Fibroblast of the conjunctiva (primary cell): ENCODE measurements at places on chromosomes 5 and 9.

DNA sequence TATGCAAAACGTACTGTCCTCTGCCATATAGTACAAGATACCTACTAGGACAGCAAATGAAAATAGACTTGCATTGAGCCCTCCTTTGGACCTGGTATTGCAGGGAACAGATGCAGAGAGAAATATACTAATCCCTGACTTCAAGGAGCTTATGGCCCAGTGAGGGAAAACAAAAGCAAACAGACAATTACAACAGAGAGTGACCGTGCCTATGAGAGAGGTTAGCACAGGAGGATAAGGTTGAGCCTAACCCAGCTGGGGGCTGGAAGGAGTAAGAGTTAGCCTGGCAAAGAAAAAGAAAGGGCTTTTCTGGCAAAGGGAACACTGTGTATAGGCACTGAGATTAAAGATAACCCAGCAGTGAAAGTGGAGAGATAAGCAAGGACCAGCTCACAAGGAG, 5.5 kb downstream of the CDC26 start:
- DNase-seq, result no peak

DNA sequence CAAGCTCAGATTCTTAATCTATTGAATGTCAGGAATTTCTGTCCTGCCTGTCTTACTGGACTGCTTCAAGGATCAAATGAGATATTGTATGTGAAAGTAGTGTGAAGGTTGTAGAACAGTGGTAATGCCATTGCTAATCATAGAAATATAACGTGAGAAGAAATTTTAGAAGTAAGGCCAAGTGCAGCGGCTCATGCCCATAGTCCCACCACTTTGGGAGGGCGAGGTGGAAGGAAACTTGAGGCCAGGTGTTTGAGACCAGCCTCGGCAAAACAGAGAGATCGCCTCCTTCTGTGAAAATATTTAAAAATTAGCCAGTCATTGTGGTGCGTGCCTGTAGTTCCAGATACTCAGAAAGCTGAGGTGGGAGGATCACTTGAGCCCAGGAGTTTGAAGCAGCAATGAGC, 5.1 kb upstream of the HSPA5 start:
- DNase-seq, result no peak

- no peak for DNase-seq
Observed at GRCh38 chr5:151006704-151007334, 13.6 kb upstream of the GPX3 start.

DNA sequence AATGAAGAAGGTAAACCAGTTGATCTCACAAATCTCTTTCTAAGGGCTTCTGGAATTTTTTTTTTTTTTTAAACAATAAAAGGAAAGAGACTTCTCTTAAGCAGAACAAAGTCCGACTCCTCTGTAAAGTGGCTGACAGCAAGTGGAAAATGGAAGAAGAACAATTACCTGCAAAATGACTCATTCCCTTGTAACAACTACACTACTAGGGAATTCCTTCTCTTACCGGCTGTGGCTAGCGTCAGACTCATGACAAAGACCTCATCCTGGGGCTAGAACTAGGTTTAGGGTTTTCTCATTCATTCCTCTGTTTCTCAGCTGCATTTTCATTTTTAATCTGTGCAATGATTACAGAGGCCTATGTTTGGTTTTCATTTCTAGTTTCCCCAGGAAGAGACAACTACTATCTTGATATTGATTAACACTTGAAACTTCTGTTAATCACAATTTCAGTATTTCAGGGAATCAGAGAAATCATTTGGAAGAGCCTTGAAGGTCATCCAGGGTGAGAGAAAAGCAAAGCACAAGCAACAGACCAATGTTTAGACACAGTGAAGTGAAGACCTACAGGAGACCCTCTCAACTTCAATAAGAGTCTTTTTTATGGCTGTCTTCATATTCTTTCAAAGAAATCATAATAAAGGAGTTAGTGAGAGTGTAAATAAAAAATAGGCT, 437.9 kb downstream of the RAB3C start:
- DNase-seq, result no peak

DNA sequence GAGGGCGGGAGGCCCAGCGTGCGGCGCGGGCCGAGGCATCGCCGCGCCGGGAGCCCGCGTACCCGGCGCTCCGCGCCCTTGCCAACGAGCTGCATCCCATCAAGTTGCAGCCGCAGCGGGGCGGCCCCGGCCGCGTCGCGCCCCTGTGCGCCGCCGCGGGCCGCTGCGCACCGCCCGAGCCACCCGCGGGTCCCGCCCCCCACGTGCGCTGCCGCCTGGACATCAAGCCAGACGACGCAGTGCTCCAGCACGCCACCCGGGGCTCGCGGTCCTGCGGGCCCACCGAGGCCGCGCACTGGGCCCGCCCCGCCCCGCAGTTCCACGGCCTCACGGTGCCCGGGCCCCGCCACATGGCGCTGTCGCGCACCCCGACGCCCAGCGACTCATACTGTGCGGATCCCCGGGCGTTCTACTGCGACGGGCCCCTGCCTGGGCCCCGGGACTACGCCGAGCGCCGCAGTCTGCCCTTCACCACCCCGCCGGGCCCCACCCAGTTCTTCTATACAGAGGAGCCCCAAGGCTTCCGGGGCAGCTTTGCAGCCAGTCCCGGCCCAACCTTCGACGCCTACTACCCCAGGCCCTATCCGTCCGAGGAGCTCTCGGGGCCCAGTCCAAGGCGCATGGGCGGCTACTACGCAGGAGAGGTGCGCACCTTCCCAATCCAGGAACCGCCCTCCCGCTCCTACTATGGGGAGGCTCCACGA, 2.6 kb downstream of the AJM1 start:
- DNase-seq, result no peak

- DNase-seq, result no peak
Observed at GRCh38 chr5:129622531-129622930, 125.4 kb upstream of the MINAR2 start.

GRCh38 chr9:21758540-21758939, 43.9 kb upstream of the MTAP start:
- DNase-seq, result no peak

- DNase-seq, result no peak
Observed at GRCh38 chr9:121836366-121836885, 185.0 kb downstream of the DAB2IP start.

DNA sequence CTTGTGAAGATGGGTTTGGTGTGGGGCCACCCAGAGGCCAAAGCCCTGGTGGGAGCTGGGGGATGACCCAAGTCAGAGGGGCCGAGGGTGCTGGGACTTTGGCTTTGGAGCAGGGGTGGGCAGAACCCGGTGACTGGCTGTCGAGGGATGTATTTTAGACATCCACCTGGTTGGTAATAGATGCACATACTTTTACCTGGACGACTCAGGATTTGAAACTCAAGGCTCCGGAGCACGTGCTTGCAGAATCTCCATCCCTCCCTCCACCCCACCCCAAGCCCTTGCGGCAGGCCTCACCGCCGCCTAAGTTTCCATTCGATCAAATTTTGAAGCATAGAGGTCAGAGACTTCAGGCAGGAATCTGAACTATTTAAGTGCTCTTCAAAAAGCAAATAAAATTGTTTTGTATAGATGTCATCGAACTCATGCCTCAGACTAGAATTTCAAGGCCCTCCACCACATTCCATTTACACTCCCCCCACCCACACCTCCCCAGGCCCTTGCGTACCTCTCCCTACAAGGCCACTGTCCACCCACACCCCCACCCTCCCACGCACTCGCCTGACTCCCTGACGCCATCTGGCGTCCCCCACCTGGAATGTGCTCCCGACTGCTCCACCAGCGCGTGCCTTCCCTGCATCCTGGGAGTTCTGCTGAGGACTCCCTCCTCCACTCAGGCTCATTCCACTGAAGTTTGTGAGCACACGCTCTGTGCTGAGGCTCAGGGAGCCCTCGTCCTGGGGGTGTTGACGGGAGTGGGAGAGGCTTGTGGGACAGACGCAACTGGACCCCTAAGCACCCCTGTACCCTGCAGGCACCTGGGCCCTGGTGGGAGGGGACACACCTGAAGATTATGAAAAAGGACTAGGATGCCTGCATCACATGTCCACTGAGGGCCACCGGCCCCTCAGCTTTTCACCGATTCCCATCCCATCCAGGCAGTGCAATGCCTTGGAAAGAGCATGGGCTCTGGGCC, 56.4 kb upstream of the RPL26L1 start:
- peak; percentile 77 for DNase-seq

DNA sequence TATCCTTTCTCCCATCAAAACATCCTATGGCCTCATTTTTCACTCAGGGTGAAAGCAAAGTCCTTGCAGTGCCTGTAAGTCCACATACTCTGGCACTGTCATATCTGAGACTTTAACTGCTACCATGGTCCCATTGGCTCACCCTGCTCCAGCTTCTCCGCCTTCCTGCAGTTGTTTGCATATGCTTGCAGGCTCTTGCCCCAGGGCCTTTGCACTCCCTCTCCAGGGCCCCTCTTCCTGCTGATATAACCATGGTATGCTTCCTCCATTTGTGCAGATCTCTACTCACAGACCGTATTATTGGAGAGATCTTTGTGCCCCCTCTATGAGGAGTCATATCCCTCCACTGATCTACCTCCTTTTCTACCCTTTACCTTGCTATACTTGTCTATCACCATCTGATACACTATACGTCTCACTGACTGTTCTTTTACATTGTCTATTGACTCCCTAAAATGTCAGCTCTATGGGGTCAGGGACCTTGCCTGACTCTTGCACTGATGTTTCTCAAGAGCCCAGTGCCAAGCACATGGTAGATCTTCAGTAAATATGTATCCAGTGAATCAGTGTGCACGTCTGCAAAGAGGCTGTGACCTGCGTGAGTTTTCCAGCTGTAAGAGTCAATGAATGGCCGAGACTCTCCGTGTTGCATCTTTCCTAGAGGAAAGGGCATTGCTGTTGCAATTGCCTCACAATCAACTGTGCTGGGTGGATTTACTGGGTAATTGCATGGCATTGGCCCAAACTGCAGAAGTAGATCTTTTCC, 81.7 kb upstream of the CPEB4 start:
- DNase-seq, result no peak

DNA sequence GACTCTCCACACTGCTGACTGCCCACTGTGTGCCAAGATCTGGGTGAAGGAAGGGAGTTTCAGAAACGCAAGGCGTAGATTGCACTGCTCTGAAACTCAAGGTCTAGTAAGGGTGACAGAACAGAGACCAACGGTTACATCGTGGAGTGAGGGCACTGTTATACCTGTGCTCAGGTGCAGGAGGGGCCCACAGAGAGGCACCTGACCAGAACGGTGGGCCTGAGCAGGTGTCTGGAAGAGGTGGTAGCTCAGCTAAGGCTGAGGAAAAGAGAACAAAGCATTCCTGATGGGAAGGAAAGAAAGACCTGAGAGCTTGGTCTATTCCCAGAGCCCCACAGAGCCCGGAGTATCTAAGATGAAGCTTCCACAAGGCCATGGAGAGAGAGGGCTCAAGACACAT, 267.2 kb downstream of the MED10 start:
- no peak for DNase-seq

- no peak for DNase-seq
Observed at GRCh38 chr9:94623253-94623652, 16.1 kb downstream of the FBP1 start.

DNA sequence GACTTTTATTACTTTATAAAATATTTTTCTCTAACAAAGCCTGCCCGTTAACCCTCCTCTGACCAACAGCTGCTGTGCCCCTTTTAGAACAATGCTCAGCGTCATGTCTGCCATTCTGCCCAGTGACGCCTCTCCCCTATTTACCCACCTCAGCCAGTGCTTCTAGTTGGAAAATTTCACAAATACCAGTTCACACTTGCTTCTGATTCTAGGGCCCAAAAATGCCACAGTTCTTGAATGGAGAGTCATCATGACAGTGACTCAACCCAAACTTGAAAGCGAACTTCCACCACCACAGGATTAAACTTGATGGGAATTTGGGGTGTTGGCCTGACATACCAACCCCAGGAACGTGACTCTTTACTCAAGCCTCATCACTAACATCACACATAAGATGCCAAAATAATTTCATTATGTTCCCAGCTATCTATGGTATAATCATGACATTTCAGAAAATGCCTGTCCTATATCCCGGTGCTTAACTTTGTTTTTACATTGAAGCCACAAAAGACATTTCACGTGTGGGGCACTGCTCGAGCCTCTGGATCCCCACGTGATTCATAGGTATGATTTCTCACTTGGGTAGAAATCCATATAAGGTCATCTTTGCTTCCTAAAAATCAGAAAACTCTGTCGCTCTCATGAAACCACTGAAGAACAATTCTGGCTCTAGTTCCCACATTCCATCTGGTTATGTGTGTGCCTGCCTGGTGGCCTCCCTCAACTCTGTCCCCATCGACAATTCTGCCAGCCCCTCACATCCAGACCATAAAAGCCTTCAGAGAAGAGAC, 220.9 kb downstream of the ACTL7B start:
- DNase-seq, result no peak

- no peak for DNase-seq
Observed at GRCh38 chr9:14939378-14939777, 29.1 kb upstream of the FREM1 start.

GRCh38 chr9:125549465-125549871, 157.5 kb downstream of the MAPKAP1 start:
- peak; percentile 70 for DNase-seq

- no peak for DNase-seq
Observed at GRCh38 chr5:14572385-14572784, 9.2 kb upstream of the OTULINL start.

GRCh38 chr5:39302472-39302871, 61.8 kb downstream of the C9 start:
- DNase-seq, result no peak

DNA sequence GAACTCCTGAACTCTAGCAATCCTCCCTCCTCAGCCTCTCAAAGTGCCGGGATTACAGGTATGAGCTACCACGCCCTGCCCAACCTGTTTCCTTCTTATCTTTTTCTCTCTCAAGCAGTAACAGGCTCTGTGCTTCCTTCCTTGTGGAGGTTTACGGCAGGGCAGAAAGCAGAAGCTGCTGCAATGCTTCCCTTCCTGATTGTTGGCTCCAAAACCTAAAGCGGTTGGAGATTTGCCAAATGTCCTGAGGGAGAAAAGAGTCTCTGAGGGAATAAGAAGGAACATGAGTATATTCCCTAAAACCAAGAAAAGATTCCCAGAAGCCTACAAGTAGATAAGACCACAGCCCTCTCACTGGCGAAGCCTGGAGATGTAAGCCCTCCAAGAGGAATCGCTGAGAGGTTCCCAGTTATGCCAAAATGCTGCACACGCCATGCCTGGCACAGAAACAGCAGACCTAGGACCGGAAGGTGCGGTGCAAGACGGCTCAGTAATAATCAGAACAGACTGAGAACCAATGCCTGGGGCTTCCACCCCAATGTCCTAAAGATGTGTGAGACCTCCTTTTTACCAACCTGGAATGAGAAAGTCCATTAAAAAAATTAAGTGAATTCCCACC, 73.2 kb downstream of the APTX start:
- DNase-seq, result no peak

GRCh38 chr9:18338042-18338441, 135.9 kb upstream of the ADAMTSL1 start:
- DNase-seq, result no peak
